ENCODE measurements at places on chromosomes 5 and 9. TPM values are rescaled to one million over a fixed set of nuclear protein-coding genes. Genes with fewer than 3 reads are reported as not detected.

The NKD2 gene
- 19.9 TPM for total RNA-seq

The CORO2A gene
- 1.2 TPM for total RNA-seq

The SLC4A9 gene
- total RNA-seq, result 0.09 TPM

The SPATA31A5 gene
- total RNA-seq, result not detected

The CHSY3 gene
- total RNA-seq, result 0.16 TPM

The CXXC5 gene
- 22.8 TPM for total RNA-seq

Measured in A549 treated with GW870086 at 1 μM for 4 hours (cell line).